ENCODE measurements at places on chromosomes 7 and 10. TPM values are rescaled to one million over a fixed set of nuclear protein-coding genes. Genes with fewer than 3 reads are reported as not detected.

Gene ITPRID1
- 0.11 TPM for total RNA-seq

Gene AKR1C2
- 10.4 TPM for total RNA-seq

Gene SIRT1
- 53.9 TPM for total RNA-seq

Gene MAT1A
- total RNA-seq, result 0.38 TPM

Gene TAS2R3
- total RNA-seq, result 4.2 TPM

Gene WDR86
- 19.7 TPM for total RNA-seq

Gene RTKN2
- 13.4 TPM for total RNA-seq

Gene SAP25
- not detected for total RNA-seq

Gene SLC16A12
- 4.4 TPM for total RNA-seq

Gene CRHR2
- 0.60 TPM for total RNA-seq

Gene GAD2
- 12.4 TPM for total RNA-seq

Gene TFPI2
- 57.5 TPM for total RNA-seq

Gene ERVW-1
- not detected for total RNA-seq

Gene SPDYE9
- not detected for total RNA-seq

Gene MMD2
- total RNA-seq, result 5.7 TPM

Gene ASAH2
- total RNA-seq, result 1.5 TPM

Gene GBX1
- total RNA-seq, result not detected

Gene CHST3
- 28.3 TPM for total RNA-seq

Gene NKX2-3
- total RNA-seq, result not detected

Gene HOXA6
- total RNA-seq, result not detected

Gene SLC25A40
- 56.0 TPM for total RNA-seq

Gene PGAM1
- total RNA-seq, result 201 TPM

Gene NPVF
- total RNA-seq, result 18.7 TPM

Gene GPR141
- 1.9 TPM for total RNA-seq

Gene INMT
- 3.2 TPM for total RNA-seq

Gene SFTPA1
- total RNA-seq, result not detected

Gene GNAT3
- not detected for total RNA-seq

Gene LOXL4
- total RNA-seq, result 7.9 TPM

Gene ASZ1
- not detected for total RNA-seq

Gene BMI1
- total RNA-seq, result 114 TPM

Gene TMEM229A
- total RNA-seq, result 1.9 TPM

Gene TWIST1
- 24.9 TPM for total RNA-seq

Gene VSTM2A
- total RNA-seq, result 27.3 TPM

Gene AKR1E2
- 22.1 TPM for total RNA-seq

Gene FAM237B
- not detected for total RNA-seq

Gene PIP
- total RNA-seq, result not detected

Gene JMJD1C
- total RNA-seq, result 315 TPM

Gene ARHGEF35
- 6.2 TPM for total RNA-seq

Gene PLXDC2
- total RNA-seq, result 65.8 TPM

Gene TLX1
- not detected for total RNA-seq

Gene SBDS
- total RNA-seq, result 81.7 TPM
